Activated CD8-positive, alpha-beta memory T cell treated with anti-CD3 and anti-CD28 coated beads for 1 hour (primary cell): ENCODE measurements at places on chromosomes 5 and 9.

- DNase-seq: no peak
These were observed 439.6 kb downstream of the CSNK1G3 start for GRCh38 chr5:123951582-123951977.

- no peak for DNase-seq
These were observed 32.7 kb downstream of the PCDHAC2 start for GRCh38 chr5:140998921-140999410.

- DNase-seq: no peak
These were observed 19.5 kb downstream of the MARCHF6 start for GRCh38 chr5:10372726-10373709.

GRCh38 chr5:143665866-143666265, 146.1 kb upstream of the HMHB1 start:
- DNase-seq: no peak

- DNase-seq: no peak
These were observed 451 bp downstream of the LPAR1 start for GRCh38 chr9:111037708-111038330.

GRCh38 chr9:97571664-97572063, 61.5 kb downstream of the TSTD2 start:
- DNase-seq: no peak

DNA sequence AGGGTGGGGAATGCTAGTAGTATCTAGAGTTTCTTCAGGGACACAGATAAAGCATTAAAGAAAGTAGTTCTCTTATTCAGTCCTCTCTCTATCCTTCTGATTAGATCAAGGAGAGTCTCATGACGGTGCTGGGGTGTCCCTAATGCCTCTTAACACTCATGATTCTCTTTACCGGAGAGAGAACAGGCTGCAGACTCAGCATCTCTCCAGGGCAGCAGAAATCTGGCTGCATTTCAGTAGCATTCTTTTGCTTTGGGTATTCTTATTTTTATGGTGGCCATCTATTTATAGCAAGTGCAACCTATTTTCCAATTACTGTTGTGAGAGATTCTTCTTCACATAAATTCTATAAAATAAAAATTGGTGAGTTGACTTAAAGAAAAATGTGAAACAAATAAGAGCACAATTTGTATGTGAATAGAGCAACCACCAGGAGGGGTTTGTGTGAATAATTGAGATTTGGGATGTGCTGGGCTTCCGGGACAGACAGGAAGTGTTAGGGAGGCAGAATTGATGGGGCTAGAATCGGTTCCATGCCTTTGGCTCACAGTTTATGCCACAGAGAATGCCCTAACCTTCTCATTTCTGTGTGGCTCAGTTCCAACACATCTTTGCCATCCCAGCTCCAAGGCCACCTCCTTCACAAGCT, 23.8 kb upstream of the BOD1 start:
- DNase-seq: no peak

DNA sequence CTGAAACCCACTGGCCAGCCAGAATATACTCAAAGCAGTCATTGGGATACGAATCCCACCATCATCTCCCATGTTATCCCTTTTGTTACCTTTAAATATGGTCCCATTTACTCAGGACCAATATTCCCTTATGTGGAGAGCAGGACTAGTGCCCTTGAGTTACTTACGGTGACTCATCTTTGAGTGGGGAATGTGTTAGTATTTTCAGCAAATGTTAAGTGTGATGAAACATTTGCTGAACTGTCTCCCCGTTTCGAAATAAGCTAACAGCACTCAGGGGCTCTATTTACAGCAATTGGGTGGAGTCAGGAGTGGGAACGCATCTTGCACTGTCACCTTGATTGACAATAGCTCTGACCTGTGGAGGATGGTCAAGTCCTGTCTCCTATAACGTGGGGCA, 67.4 kb downstream of the CTSL start:
- DNase-seq: no peak

DNA sequence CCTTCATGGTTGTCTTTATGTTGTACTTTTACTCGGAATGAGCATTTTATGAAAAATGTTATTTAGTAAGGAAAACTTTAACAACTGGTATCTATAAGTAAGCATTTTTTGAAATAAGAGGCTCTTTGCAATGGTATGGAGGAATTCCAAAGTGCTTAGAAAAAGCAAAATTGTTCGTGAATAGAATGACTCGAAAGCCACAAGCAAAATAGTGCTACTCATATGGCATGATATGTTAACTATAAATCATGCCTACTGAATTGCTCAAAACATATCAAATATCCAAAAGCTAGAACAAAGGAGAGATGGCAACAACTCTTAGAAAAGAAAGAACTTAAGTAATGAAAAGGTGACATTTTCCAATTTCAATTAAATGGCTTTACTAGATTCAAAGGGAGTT, 216.3 kb downstream of the KIAA0825 start:
- no peak for DNase-seq

GRCh38 chr5:120614531-120615180, 150.6 kb downstream of the PRR16 start:
- DNase-seq: no peak

GRCh38 chr5:180135128-180135955, 63.8 kb upstream of the RNF130 start:
- DNase-seq: no peak

DNA sequence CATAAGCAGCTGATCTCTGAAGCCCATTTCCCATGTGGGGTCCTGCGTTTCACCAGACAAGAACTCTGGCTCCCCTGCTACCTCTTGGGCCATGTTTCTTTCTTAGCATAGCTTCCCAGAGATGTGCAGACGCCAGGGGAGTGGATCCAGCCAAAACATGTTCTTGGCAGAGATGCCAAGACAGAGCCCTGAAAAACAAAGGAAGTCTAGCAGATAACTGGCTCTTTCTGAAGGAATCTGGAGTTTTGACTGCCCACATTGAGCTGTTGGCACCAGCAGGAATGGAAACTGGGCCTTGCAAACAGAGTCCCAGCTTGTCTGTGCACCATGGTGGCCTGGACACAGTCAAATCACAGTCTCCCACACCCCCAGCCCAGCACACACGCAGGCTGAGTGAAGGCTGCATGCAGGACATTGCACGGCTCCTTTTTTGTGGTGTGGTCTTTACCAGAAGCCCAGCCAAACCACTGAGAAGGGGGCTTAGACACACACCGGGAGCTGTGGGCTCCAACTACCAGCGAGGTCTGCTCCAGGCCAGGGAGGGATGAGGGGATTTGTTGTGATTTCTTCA, 114.7 kb downstream of the SNX18 start:
- no peak for DNase-seq

GRCh38 chr5:163434401-163434866, 3.0 kb upstream of the CCNG1 start:
- no peak for DNase-seq

DNA sequence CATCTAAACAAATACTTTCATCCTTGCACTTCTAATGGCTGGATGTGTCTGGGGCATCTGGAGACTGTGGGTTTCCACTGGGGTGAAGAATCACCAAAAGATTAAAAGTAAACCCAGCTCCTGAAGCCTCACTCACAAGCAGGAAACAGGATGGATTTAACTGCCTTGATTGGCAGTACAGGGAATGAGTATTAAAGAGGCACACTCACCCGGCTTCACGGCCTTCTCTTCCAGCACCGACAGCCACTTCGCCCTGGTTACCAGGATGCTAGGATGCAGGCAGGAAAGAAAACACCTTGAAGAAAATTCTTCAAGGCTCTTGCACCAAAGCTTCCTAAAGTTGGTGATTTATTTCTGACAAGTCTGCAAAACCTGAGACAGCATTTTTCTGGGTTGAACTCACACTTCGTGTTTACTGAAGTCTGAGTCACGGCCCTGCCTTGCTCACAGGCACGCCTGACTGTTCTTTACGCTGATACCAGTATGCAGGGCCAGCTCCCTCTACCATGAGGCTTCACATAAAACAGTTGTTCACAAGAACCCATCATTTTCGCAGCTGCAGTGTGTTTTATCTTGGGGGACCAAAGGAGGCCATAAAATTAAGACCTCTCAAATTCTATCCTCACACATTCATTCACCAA, 56.5 kb upstream of the ZNF354A start:
- no peak for DNase-seq

DNA sequence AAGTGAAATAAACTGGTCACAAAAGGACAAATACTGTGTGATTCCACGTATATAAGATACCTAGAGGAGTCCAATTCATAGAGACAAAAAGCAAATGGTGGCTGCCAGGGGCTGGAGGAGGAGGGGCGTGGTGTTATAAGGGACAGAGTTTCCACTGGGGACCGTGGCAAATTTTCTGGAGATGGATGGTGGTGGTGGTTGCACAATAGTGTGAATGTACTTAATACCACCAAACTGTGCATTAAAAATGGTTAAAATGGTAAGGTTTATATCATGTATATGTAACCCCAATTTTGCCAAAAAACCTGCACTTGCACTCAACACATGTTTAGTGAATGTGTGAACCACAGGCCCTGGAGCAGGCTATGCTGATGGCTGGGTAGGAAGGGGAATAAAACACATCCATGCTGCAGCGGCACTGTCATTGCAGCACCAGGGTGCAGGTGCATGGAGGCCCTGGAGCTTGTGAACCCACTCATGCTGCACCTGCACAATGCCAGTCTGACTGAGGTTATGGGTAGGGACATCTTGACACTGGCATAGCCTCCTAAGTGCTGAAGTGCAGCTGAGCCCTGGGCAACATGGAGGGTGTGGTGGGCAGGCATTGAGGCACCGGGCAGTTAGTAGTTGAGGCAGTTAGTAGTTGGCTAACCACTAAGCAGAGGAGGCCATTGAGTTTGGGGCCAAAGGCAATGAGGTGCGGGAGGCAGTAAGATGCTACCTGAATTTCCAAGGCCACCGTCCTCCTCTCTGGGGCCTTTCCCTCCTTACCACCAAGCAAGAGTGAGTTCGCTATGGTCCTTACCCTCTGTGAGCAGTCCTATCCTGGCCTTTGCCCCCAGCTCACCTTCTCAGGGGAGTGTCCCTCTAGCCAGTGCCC, 3.5 kb upstream of the PHF2 start:
- no peak for DNase-seq

GRCh38 chr9:99210572-99210971, 11.2 kb downstream of the ALG2 start:
- DNase-seq: no peak

DNA sequence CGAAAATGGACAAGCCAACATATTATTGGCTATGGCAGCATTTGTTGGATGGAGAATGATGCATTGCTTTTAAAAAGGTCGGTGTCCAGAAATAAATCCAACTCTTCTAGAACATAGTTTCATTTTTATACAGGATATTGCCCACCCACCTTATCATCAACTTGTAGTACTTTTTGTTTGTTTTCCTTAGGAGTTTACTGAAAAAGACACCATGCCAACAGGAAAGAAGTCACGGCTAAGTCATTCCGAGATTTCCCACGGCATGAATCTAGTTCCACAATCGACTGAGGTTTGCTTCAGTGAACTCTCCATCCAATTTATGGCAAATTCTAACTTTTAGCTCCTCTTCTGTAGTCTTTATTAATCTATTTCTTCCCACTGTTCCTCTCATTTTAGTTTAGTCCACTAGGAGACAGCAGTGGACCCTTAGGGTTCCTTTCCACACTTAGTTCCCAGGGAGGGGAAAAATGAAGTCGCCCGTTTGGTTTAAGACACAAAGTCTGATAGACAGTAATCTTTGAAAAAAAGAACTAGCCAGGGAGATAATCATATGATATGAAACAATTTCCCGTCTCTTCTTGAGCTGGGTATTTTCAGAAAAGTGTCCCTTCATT, 237.5 kb downstream of the AP3B1 start:
- DNase-seq: no peak

DNA sequence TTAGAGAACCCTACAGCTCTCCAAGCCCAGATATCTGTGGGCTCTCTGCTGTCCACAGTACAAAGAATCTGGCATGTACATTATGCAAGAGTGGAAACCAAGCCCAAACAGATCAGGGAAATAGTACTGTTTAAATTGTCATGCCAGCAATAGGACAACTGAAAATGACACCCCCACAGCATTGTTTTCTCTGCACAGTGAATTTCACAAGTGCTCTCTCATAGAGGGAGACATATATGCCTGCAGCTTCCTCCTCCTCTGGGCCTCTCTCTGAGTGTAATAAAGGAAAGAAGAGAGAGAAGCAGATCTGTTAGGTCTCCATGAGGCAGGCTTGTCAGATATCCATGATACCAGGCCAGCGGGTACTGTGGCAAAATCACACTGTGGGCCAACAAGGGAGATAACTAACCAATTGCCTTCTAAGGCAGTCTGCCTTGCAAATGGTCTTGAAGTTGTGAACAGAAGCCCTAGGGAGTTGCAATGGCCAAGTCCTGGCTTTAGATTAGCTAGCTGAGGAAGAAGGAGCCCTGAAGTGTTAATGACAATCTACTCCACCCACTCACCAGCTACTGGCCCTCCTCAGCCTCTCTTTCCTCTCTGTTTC, 54.4 kb upstream of the JMY start:
- DNase-seq: no peak
